ENCODE measurements at places on chromosomes 3 and 15.

DNA sequence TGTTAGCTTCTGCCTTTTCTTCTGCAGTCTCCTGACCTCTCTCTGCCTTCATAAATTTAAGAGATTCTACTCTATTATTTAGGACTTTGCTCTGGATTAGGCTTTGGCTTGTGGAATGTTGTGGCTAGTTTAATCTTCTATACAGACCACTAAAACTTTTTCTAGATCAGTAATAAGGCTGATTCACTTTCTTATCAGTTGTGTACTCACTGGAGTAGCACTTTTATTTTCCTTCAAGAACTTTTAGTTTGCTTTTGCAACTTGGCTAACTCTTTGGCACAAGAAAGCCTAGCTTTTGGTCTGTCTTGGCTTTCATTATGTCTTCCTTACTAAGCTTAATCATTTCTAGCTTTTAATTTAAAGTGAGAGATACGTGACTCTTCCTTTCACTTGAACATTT is 265.5 kb upstream of the TBC1D5 start:
- H3K27me3 ChIP-seq = no peaks in the 10 kb centered on the region
- H3K27ac ChIP-seq = no peak overlapping the region
- H3K4me3 ChIP-seq = no peak overlapping the region
- no peak for DNase-seq
- H3K4me1 ChIP-seq = no peaks in the 10 kb centered on the region

DNA sequence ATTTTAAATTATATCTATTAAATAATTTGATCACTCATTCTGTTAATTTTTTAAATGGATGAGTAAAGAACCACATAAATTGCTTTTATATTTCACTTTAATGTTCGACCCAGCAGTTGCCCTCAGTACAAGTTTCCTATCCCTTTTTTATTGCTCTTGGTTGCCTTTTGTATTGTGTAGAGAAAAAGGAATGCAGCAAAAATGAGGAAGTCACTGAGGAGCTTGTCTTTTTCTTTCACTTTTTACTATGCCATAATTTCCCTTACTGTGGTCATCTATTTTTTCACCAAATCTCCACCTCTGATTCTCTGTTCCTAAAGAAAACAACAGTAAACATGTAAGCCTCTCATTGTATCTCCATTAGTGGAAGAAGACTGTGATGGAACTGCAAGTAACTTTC is 122.7 kb downstream of the B3GALNT1 start:
- H3K4me1 ChIP-seq = 0 out of 2 replicates have a peak, but pooled peaks cover 3% of the 10 kb centered on the region
- H3K4me3 ChIP-seq = no peak overlapping the region
- H3K27ac ChIP-seq = no peak overlapping the region
- no peak for DNase-seq
- H3K27me3 ChIP-seq = no peaks in the 10 kb centered on the region
- no peaks in the 10 kb centered on the region for H3K36me3 ChIP-seq

- no peak overlapping the region for H3K27ac ChIP-seq
- no peaks in the 10 kb centered on the region for H3K27me3 ChIP-seq
- no peak overlapping the region for H3K4me3 ChIP-seq
- no peaks in the 10 kb centered on the region for H3K36me3 ChIP-seq
- DNase-seq = no peak
- no peaks in the 10 kb centered on the region for H3K4me1 ChIP-seq
Observed at GRCh38 chr3:32597656-32598055, 27.0 kb upstream of the DYNC1LI1 start.

DNA sequence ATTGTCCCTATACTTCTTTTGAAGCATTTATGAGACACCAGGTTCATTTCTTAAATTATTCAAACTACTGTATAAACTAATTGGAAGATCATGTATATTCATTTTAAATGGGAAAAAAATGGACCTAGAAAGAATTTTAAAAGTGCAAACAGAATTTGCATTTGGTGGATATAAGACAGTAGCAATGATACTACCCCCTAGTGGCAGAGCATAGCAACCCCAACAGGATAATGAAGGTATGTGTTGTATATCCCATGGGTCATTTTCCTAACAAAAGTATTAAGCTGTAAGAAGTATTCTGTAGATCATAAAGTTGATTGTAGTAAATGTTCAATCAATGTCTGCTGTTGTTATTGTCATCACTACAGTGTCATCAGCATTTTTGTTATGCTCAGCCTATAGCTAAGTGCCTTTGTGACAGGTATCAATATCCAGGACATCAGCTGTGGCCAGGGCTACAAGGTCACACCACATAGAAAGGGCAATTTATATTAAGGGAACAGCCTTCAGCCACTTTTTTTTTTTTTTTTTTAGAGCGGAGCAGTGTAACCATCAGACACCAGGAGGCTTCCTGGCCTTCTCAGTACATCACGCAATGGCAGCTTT is 175.8 kb downstream of the FOXB1 start:
- H3K36me3 ChIP-seq = no peaks in the 10 kb centered on the region
- no peak overlapping the region for H3K4me3 ChIP-seq
- DNase-seq = peak; percentile 53
- no peak overlapping the region for H3K27ac ChIP-seq

DNA sequence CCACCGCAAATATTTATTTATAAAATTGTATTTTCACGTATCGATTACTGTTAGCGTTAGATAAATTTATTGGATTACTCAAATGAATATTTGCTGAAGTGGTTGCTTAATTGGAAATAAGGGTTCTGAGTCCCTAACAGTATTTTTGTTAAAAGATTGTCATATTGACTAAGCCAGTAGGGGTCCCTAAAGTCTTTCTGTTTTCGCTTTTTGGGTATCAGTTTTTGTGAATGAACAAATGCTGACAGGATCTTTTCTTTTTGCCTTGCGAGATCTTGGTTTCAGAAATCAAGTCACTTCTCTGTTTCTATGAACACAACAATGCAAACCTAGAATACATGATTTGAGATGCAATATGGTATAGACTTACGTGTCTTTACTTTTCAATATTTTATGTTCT is 7.1 kb downstream of the RAD51 start:
- H3K4me3 ChIP-seq = no peak overlapping the region
- peaks cover 7% of the 10 kb centered on the region for H3K36me3 ChIP-seq
- no peak overlapping the region for H3K27ac ChIP-seq
- H3K27me3 ChIP-seq = no peaks in the 10 kb centered on the region

GRCh38 chr3:81013360-81013759 is 748.1 kb downstream of the GBE1 start:
- peaks cover 5% of the 10 kb centered on the region for H3K4me1 ChIP-seq
- DNase-seq = no peak
- no peak overlapping the region for H3K27ac ChIP-seq
- H3K4me3 ChIP-seq = no peak overlapping the region

GRCh38 chr3:40109641-40110490 is 199.6 kb upstream of the EIF1B start:
- H3K4me1 ChIP-seq = peaks cover 2% of the 10 kb centered on the region
- no peak overlapping the region for H3K4me3 ChIP-seq
- no peaks in the 10 kb centered on the region for H3K27me3 ChIP-seq
- no peak overlapping the region for H3K27ac ChIP-seq
- no peaks in the 10 kb centered on the region for H3K36me3 ChIP-seq

- H3K27ac ChIP-seq = no peak overlapping the region
- H3K4me1 ChIP-seq = peaks cover 64% of the 10 kb centered on the region
- DNase-seq = no peak
- no peaks in the 10 kb centered on the region for H3K27me3 ChIP-seq
- no peak overlapping the region for H3K4me3 ChIP-seq
Observed at GRCh38 chr15:101207867-101208288, 44.0 kb downstream of the CHSY1 start.

- no peak overlapping the region for H3K4me3 ChIP-seq
- H3K27ac ChIP-seq = no peak overlapping the region
- no peaks in the 10 kb centered on the region for H3K27me3 ChIP-seq
- no peaks in the 10 kb centered on the region for H3K36me3 ChIP-seq
- H3K4me1 ChIP-seq = 0 out of 2 replicates have a peak, but pooled peaks cover 2% of the 10 kb centered on the region
Observed at GRCh38 chr3:12135029-12135657, 23.6 kb downstream of the TIMP4 start.

- no peaks in the 10 kb centered on the region for H3K36me3 ChIP-seq
- H3K4me3 ChIP-seq = no peak overlapping the region
- H3K4me1 ChIP-seq = no peaks in the 10 kb centered on the region
Observed at GRCh38 chr3:60673123-60673522, 578.1 kb downstream of the FHIT start.

DNA sequence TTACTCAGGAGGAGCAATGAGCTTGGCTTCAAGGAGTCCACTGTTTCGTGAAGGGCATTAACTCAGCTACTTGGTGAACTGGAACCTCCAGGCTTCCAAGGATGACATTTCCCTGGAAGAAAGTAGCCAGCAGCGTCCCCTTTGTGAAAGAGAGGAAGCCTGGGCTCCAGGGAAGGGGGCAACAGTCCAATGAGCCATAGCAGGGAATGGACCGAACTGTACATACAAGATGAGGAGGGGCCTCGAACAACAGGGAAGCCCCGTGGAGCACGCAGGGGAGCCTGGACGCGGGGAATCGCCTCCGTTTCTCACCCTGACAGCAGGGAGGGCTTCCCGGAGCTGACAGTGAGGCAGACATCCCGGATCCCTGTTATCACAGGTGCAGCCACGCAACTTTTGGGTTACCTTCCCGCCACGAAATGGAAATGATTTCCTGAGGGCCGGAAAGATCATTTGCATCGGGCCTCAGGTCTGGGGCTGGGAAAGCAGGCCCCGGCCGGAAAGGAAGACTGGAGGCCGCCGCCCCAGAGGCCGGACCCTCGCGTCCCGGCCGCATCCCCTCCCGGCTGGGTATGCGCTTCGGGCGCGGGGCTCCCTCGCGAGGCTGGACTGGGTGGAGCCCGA is 475 bp upstream of the SPINT1 start:
- no peak overlapping the region for H3K27ac ChIP-seq
- peaks cover 25% of the 10 kb centered on the region for H3K4me1 ChIP-seq
- no peaks in the 10 kb centered on the region for H3K36me3 ChIP-seq
- no peaks in the 10 kb centered on the region for H3K27me3 ChIP-seq
- no peak for DNase-seq
- H3K4me3 ChIP-seq = peak overlapping the region; percentile 77

DNA sequence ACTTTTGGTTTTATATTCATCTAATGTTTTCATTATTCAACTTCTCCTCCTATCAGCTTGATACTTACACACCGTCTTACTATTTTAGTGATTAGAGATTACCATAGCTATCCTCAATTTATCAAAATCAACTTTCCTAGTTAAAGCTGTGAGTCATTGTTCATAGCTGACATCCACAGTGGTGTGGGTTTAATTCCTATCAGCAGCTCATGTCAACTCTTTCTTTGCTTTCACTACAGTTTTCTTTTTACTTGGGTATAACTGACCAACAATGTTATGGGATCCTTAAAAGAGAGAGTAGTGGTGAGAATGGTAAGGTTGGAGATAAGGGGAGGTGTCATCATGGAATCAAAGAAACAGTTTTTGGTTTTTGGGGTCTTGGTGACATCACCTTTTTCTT is 112.7 kb downstream of the NFKBIZ start:
- no peaks in the 10 kb centered on the region for H3K36me3 ChIP-seq
- no peak overlapping the region for H3K4me3 ChIP-seq
- DNase-seq = no peak
- H3K4me1 ChIP-seq = no peaks in the 10 kb centered on the region
- H3K27me3 ChIP-seq = no peaks in the 10 kb centered on the region

DNA sequence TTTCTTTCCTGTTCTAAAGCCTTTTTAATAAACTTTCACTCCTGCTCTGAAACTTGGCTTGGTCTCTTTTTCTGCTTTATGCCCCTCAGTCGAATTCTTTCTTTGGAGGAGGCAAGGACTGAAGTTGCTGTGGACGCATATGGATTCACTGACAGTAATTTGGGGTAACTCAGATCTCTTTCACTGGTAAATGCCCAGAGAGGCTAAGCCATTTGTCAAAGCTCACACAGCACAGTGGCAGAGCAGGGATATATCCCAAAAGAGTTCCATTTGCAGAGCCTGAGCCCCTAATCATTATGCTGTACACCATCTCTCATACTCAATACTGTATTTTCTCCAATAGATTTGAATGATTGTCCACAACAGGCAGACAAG is 72.3 kb upstream of the GALNT15 start:
- H3K4me1 ChIP-seq = no peaks in the 10 kb centered on the region
- DNase-seq = no peak
- no peaks in the 10 kb centered on the region for H3K36me3 ChIP-seq
- H3K4me3 ChIP-seq = no peak overlapping the region
- no peaks in the 10 kb centered on the region for H3K27me3 ChIP-seq
- H3K27ac ChIP-seq = no peak overlapping the region

DNA sequence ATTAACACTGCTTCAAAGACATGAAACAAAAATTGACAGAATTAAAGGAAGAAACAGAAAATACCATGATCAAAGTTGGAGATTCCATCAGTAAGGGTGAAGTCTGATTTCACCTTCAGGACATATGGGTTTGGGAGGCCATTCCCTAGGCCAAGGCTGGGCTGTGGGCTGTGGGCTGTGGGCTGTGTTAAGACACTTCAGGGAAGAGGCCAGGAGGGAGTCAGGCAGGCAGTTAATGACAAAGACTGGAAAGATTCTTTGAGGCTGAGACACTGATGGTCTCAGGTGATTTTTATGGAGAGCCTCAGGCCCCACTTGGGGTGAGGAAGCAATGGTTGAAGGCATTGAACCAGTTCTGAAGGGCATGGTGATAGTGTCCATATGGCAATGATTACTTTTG is 57.5 kb downstream of the MAGEF1 start:
- no peak for DNase-seq
- H3K36me3 ChIP-seq = no peaks in the 10 kb centered on the region
- no peaks in the 10 kb centered on the region for H3K27me3 ChIP-seq
- no peaks in the 10 kb centered on the region for H3K4me1 ChIP-seq
- no peak overlapping the region for H3K27ac ChIP-seq
- no peak overlapping the region for H3K4me3 ChIP-seq

DNA sequence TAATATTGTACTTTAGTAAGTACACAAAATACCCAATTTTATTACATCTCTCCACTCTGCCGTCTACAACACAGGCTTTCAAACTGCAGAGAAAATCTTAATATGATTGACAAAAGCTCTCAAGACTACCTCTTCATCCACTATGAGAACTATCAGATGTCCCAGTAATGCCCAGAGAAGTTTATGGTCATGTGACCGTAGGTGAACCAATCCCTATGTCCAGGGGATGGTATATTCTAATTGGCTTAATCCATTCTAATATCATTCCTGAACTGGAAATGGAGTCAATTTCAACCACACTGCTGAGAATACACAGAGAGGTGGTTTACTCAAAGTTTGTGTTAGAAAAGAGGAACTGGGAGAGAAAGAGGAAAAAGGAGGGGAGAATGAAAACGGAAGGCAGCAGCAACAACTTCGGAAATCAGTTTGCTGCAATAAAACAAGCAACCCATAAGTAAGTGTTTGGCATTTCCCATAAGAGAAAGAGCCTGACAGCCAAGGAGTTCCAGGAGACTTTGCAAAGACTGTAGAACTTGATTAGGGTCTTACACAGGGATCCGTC is 7.3 kb downstream of the SST start:
- H3K4me3 ChIP-seq = no peak overlapping the region
- H3K27me3 ChIP-seq = no peaks in the 10 kb centered on the region
- H3K4me1 ChIP-seq = peaks cover 7% of the 10 kb centered on the region

DNA sequence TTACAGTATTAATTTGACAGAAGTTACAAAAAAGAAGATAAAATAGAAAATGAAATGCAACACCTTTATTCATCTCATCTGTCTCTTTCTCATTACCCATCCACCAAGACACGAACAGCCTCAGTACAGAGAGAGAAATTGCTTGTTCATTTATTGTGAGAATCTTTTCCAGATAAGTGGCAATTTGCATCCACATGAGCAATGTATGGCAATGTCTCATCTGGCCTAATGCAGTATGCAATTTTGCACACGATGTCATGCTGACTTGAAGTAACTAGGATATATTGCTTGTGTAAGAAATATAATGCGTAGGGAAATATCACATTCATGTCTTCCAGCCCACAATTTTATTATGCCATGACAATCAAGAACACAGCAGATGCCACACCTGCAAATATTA is 866.9 kb downstream of the ROBO1 start:
- H3K36me3 ChIP-seq = no peaks in the 10 kb centered on the region
- no peak for DNase-seq
- no peak overlapping the region for H3K4me3 ChIP-seq
- H3K4me1 ChIP-seq = no peaks in the 10 kb centered on the region
